ENCODE measurements at places on chromosomes 4 and X.

- DNase-seq, result no peak
These were observed 38.3 kb downstream of the ARAP2 start for GRCh38 chr4:36206012-36206411.

- DNase-seq, result no peak
These were observed 120.8 kb downstream of the ADAMTS3 start for GRCh38 chr4:72448231-72448630.

GRCh38 chr4:78650106-78651024, 98.8 kb downstream of the ANXA3 start:
- DNase-seq, result no peak

DNA sequence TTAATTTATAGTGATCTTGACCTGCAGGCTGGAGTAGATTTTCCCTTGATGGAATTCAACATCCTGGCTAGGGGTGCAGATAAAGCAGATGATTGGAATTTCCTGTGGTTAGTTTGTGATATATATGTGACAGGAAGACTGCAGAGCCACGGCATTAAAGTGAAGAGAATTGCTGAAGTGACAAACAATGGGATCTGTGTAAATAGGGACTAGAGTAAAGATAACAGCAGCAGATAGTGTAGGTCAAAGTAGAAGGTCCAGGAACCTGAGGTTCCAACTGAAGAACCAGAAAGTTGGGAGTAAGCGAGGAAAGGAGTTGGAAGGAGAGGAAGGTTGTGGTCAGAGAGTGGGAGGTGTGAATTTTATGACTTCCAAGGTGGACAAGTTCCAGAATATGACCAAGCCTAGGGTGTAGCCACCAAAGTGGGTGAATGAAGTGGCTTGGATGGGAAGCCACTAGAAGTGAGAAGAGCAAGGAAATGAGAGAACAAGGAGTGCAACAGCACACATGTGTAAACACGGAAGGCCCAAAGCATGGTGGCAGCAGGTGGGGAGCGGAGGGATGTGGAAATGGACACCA, 325.0 kb downstream of the RAB28 start:
- DNase-seq, result no peak

DNA sequence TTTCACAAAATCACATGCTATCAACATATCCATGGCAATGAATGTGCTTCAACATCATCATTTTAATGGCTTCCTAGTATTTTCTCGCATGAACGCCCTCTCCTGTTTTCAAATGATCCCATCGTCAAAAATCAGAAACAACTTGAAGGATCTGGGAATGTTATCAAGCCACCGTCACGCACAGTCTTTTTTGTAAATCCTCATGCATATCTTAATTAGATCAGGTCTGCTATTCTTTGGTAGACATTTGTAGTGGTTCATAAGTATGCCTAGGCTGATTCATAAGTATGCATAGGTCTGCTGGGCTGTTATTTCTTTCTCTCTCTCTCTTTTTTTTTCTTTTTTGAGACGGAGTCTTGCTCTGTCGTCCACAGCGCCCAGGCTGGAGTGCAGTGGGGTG, 101.6 kb downstream of the CLNK start:
- DNase-seq, result no peak

GRCh38 chrX:132034648-132035047, 11.5 kb downstream of the STK26 start:
- no peak for DNase-seq

DNA sequence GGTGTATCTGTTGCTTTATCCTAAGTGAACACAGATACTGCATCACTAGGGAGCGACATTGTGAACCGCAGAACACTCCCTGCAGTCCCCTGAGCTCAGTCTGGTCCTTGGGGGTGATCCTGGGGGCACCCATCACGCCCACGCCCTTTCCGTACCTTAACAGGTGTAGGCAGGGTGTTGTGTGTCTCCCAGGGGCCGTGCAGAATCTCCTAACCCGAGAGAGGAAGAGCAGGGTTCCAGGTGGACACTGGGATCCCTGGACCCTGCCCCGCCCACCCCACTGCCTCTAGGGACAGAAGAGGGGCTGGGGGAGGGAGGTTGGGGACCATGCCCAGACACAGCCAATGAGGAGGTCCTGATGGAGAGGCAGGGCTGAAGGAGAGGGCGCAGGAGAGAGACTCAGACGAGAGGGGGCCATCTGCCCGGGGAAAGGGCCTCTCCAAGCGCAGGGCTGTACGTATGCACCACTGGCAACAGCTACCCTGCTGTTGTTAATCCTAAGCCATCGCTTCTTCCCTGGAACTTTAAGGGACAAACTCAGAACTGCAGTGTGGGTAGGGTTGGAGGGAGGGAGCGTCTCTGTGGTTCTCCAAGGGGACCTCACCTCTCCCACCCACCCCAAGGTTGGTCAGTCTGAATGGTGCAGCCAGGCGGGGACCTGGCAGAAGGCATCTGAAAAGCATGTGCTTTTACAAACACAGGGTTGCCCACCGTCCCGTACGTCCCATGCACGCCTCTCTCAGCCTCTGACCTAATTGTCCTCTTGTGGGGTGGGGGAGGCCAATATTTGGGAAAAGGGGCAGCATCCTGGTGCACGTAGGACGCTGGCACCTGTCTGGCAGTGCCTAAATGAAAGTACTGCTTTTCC, 2.5 kb downstream of the P2RY8 start:
- DNase-seq, result peak; percentile 84

- peak; percentile 82 for DNase-seq
These were observed 587 bp downstream of the CD99 start for GRCh38 chrX:2691543-2692220.

- no peak for DNase-seq
These were observed 175.6 kb downstream of the SNCA start for GRCh38 chr4:89661173-89661899.

- DNase-seq, result no peak
These were observed 523.1 kb downstream of the MID1IP1 start for GRCh38 chrX:39324233-39324930.

GRCh38 chr4:71141125-71141524, 147.7 kb downstream of the DCK start:
- no peak for DNase-seq

- no peak for DNase-seq
These were observed 84.8 kb upstream of the ZNF827 start for GRCh38 chr4:146023334-146023967.

DNA sequence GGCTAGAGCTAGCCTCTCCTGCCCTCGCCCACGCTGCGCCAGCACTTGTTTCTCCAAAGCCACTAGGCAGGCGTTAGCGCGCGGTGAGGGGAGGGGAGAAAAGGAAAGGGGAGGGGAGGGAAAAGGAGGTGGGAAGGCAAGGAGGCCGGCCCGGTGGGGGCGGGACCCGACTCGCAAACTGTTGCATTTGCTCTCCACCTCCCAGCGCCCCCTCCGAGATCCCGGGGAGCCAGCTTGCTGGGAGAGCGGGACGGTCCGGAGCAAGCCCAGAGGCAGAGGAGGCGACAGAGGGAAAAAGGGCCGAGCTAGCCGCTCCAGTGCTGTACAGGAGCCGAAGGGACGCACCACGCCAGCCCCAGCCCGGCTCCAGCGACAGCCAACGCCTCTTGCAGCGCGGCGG, at the start of gene AR:
Gene AR, plus strand, starts transcription at position 204 of the 400 bp plus-strand sequence. CDS start 1,126 bp downstream, outside the sequence.
- peak; percentile 75 for DNase-seq

DNA sequence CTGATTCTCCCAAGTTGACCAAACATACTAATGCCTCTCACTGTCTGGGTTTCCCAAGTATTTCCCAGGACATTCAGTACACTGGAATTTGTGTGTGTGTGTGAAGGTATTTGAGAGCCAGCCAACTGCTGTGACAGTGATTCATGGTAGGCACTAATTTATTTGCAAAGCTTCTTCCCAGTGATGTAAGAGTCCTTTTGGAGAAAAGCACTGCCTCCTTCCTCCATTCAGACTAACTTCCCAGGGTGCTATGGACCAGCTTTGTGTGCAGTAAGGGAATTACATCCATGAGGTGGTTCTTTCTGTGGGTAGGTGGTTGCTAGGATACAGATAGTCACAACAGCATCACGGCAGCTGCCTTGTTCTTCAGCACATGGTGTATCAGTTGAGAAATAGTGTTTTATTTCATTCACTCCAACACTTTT, 8.7 kb downstream of the EGF start:
- no peak for DNase-seq

- no peak for DNase-seq
These were observed 85.4 kb downstream of the TIGD2 start for GRCh38 chr4:89196745-89197144.

DNA sequence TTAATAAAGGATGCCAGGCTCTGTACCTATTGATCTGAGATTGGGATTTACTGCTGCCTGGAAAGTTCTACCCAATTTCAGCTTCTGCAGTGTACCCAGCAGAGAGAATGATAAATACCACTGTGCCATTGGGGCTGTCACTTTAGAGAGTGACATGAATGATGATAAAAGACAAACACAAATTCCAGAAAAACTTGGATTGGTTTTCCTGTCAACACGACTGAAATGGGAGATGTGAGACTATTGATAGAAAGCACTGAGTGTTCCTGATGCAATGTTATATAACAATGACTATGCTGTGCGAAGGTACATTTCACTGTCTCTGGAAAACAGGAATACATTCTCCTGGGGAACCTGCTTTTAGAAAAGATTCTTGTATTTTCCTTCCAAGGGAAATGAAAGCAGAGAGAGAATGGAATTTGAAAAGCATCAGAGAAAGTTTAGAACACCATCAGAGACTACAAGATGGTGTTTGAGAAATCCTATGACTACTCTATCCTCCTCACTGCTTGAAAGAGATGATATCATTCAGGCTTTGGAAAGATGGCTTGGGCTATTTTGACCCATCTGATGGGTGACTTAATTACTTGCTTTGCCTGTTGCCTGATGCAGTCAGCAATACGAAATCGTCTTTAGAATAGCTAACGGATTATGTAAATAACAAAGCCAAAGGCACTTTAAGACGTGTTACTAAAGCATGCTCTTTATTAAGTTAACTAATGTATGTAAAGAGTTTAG, 49.7 kb downstream of the MID1IP1 start:
- DNase-seq, result no peak

DNA sequence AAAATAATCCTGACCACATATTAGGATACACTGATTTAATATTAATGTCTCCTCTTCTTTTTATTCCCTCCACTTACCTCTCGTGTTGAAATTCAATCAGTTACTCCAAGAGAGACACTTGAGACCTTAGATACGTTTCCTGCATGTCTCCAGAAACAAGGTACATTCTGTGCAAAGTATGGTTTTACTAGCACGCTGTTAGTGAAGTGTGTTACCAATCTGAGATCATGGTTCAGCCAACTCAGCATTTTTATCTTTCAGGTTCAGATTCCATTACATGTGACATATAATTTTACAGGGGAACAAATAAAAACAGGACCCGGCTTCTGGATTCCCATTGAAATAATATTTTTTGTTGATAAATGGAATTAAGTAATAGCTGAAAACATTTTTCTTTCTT, 32.2 kb downstream of the PDLIM5 start:
- no peak for DNase-seq

- peak; percentile 84 for DNase-seq
These were observed at the start of gene EREG for GRCh38 chr4:74364652-74365491. Gene EREG, plus strand, starts transcription at chr4:74365145. Its CDS starts 164 bp downstream, at chr4:74365309.

DNA sequence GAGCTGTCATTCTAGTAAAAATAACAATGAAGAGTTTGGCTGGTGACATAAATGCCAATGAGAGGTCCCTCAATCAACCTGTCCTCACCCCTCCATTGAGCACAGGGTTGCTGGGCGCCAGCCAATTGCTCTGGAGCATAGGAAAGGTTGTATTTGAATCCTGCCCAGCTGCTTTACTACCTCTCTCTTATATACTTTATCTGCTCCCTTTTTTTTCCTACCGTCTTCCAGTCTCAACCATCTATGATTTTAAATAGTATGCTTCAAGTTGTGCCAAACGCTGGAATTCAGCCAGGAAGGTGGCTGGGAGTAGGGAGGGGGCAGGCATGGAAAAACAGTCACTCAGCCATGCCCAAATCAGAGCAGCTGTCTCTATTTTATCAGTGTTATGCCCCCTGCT, 153.8 kb downstream of the NR3C2 start:
- DNase-seq, result no peak

DNA sequence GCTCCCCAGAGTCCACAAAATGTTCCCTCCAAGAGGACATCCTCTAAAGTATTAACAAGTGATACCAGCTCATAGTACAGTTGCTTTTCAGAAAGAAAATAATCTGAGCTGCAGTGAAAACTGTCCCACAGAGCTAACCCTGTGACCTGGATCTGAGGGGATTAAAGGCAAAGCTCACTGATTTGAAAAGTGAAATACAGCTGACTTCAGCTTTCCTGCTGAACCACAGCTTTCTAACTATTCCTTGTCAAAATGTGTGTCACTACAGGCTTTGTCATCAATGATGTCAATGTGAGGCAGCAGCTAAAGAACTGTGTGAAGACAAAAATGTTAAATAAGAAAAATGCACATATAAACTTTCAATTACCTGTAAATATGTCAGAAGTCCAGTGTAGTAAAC, 36.9 kb downstream of the DCHS2 start:
- DNase-seq, result no peak

GRCh38 chr4:113776016-113776415, 14.5 kb upstream of the CAMK2D start:
- DNase-seq, result no peak

DNA sequence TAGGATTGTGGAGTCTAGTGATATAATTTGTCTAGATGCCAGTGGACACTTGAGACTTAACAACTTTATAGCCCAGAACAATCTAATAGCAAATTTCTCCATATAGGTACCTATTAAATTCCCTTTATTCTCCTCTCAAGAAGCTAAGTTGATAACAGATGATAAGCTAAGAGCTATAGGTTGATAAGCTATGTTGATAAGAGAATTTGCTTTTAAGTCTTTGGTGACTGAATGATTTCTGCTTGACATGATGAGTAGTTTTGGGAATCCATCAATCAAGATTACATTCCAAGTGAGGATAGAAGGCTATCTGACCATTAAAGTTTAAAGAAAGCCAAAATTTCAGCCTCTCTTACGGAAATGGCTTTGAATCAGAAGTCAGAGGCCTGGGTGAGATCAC, 131.6 kb downstream of the EMCN start:
- DNase-seq, result no peak

DNA sequence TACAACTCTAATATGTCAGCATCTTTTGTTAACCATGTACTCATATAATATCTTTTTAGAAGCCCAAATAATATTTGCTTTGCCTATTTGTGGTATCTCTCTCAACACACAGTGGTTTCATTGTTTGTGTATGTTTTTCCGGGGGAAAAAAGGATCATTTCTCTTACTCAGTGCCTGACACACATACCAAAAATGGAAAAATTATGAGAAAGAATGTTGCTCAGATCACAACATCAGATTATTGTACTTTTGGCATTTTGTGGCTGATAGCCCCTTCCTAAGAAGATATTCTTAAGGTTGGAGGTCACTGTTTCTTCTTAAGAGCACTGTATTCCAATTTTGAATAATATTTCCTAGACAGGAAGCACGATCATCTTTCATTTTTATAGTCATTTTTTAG, 93.6 kb downstream of the PDLIM5 start:
- no peak for DNase-seq

DNA sequence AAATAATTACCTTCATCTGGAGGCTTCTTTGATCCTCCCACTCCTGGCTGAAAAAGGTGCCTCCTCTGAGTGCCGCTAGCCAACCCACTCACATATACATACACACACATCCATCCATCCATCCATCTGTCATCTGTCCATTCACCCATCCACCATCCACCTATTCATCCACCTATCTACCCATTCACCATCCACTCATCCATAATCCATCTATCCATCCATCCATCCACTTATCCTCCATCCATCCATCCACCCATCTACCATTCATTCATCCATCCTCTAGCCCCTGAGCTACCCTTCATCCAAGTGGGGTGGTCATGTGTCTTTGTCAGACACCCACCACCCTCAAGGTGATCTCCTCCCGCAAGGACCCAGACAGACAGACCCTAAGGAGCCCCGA, 181.5 kb upstream of the PSAPL1 start:
- DNase-seq, result no peak
